ENCODE measurements at places on chromosomes 3 and 15. TPM values are rescaled to one million over a fixed set of nuclear protein-coding genes. Genes with fewer than 3 reads are reported as not detected.

ATP10A gene
- total RNA-seq = 2.5 TPM

SI gene
- total RNA-seq = not detected

SHC4 gene
- 7.2 TPM for total RNA-seq

P2RY14 gene
- total RNA-seq = 0.31 TPM

SPINK8 gene
- not detected for total RNA-seq

CSPG5 gene
- 102 TPM for total RNA-seq

LMAN1L gene
- total RNA-seq = not detected

SYNPR gene
- total RNA-seq = 45.7 TPM

PLA2G4E gene
- not detected for total RNA-seq

SETMAR gene
- total RNA-seq = 52.6 TPM

INSYN1 gene
- 28.5 TPM for total RNA-seq

HYAL1 gene
- total RNA-seq = 2.8 TPM

CPN2 gene
- total RNA-seq = not detected

SLC28A2 gene
- not detected for total RNA-seq

TMEM212 gene
- not detected for total RNA-seq

PPP4R2 gene
- total RNA-seq = 94.5 TPM

CAMKV gene
- 283 TPM for total RNA-seq

SPTBN5 gene
- 0.63 TPM for total RNA-seq

CAMP gene
- not detected for total RNA-seq

All from parietal lobe (tissue), 2 donors.